ENCODE measurements at places on chromosomes 5 and 9.

- DNase-seq, result no peak
Observed at GRCh38 chr9:137456061-137456863, 2.9 kb downstream of the NSMF start.

DNA sequence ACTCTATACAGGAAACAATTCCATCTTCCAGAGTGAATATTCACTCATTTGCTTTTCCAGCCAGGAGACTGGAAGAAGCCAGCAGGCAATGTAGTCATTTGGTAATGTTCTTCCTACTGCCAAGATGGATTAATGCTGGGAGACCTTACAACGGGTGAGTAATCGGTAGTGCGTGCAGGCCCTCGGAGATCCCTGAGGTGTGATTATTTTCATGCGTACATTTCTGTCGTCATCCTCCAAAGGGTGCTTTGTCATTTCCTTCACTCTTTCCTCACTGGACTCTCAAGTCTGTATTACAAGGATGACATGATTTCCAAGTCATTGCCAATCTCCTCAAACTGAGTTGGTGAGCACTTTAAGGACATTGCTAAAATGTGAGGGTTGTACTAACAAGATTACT is 263.5 kb downstream of the CWC27 start:
- no peak for DNase-seq

DNA sequence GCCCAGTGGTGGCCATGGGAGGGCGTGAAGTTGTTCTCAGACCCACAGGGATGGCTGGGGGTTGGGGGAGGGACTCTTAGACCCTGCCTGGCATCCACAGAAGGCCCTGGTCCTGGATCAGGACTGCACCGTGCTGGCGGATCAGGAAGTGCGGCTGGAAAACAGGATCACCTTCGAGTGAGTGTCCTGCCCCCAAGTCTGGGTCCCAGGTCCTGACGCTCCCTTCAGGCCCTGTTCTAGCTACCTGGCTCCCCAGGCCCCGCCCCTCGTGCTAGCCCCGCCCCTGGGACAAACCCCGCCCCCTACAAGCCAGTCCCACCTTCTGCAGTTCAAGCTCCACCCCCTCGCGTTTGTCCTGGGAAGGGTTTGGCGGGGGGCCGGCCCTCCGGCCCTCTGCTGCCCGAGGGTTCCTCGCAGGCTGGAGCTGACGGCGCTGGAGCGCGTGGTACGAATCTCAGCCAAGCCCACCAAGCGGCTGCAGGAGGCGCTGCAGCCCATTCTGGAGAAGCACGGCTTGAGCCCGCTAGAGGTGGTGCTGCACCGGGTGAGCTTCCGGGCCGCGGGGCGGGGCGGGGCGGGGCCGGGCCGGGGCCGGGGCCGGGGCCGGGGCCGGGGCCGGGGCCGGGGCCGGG is 12.9 kb downstream of the RGS14 start:
- DNase-seq, result peak; percentile 55

DNA sequence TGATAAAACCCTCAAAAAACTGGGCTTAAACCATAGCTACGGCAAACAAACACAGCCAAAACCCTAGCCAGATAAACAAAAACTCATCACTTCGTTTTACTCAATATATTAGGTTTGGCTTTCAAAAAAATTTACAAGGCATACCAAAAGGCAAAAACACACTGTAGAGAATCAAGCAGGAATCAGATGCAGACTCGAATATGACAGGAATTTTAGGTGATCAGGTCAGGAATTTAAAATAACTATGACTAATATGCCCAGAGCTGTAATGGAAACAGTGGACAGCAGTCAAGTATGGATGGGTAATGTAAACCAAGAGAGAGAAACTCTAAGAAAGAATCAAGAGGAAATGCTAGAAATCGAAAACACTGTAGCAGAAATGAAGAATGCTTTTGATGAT is 26.5 kb upstream of the DOCK2 start:
- DNase-seq, result no peak

DNA sequence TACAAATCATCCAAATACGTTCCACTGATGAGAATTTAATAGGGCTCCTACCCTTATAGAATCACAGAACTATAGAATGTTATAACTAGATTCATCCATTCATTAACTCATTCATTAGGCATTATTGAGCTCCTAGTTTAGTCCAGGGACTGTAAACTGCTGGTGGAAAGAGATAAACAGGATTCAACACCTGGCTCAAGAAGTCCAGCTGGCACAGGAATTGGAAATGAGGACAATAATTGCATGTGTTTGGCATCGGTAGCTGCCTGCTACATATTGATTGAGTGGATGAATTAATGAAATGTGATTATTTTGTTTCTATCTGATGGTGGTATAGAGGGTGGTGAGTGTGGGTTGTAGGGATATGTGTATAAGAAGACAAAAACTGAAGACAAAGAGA is 100.8 kb upstream of the TLE1 start:
- no peak for DNase-seq

- no peak for DNase-seq
Observed at GRCh38 chr9:99023831-99024230, 80.1 kb downstream of the COL15A1 start.

DNA sequence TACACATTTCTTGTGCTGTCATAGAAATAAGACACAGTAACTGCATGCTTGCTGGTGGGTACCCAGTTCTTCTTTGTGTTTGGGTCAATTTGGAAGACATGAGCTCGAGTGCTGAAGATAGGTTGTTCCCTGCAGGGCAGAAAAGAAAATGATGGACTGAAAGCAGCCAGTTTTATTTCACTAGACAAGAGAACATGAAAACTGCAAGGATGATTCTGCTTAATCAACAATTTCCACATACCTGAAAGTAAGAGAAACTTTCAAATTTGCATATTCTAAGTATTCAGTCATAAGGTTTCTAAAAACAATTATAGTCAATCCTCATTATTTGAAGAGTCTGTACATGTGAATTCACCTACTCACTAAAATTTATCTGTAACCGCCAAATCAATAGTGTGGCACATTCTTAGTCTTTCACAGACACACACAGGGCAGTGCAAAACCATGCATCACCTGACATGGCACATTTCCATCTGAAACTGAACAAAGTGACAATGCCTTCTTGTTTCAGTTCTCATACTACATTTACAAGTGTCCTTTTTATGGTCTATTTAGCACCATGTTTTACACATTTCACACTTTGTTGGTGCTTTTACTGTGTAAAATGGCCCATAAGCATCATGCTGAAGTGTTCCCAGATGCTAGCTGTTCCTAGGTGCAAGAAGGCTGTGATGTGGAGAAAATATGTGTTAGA is 56.9 kb downstream of the HOMER1 start:
- DNase-seq, result no peak

DNA sequence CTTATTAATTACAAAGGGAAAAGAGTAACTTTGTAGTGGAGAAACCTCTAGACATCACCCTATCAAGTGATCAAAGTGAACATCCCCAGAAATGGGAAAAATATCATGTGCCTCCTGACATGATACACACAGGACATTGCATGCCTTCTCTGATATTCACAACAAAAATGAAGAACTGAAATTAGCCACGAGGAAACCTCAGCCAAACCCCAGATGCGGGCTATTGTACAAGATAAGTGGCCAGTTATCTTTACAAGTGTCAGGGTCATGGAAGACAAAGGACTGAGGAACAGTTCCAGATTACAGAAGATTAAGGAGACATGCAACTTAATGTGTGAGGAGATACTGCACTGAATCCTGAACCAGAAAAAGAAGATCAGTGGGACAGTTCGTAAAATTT is 23.8 kb upstream of the NPM1 start:
- no peak for DNase-seq

All from substantia nigra (tissue), 51 donors.